ENCODE measurements at places on chromosomes 5 and 9.
A peak's percentile ranks its signal among the peaks of the same experiment; 100 is the strongest.

GRCh38 chr5:158917731-158918130 is 182.0 kb downstream of the EBF1 start:
- DNase-seq, result no peak

DNA sequence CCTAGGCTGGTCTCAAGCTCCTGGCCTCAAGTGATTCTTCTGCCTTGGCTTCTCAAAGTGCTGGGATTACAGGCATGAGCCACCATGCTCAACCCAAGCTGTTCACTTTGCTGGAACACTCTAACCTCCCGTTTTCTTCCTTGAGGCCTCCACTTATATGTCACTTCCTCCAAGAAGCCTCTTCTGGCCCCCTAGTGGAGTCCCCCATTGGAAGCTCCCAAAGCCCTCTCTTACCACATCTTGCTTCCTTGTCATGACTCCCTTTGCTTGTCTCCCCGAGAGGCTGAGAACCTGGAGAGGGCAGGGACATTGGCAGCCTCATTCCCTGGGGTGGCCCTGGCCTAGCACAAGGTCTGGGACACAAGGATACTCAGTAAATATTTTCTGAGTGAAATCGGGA is 80.8 kb downstream of the PDE6A start:
- DNase-seq, result no peak

- no peak for DNase-seq
Observed at GRCh38 chr5:132138260-132138659, 64.7 kb downstream of the CSF2 start.

GRCh38 chr9:89489548-89490530 is 8.1 kb downstream of the SEMA4D start:
- DNase-seq, result no peak

- DNase-seq, result no peak
Observed at GRCh38 chr5:179839328-179840256, 18.9 kb downstream of the SQSTM1 start.

DNA sequence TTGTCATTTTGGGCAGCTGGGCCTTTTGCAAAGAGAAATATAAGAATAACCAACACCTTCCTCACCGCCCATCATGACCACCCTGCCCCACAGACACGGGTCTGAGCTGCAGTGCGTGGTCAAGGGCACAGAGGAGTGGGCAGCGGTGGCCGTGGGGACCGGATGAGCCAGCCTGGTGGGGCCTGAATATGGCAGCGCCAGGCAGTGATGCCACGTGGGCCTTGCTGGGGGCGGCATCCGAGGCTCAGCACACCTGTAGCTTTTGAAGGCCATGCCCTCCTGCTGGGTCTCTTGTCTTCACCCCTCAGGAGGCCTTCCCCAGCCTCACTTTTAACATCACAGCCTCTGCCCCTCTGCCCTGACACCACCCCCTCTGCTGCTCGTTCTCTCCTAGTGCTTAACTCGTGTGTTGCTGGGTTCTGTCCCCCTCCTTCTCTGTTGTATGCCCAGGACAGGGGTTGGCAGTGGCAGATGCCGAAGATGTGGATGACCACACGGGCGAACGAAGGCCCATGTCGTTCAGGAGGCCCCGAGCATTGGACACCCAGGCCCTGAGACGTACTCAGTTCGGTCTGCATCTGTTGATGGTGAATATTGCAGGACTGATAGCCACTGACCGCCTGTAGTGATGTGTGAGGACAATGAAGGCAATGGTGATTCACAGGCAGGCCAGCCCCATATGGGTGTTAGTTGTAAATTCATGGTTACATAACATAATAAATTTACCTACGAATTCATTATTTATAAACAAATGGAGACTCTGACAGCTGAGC is 46.0 kb downstream of the AHRR start:
- no peak for DNase-seq

- no peak for DNase-seq
Observed at GRCh38 chr5:145775893-145776444, 59.2 kb downstream of the PRELID2 start.

DNA sequence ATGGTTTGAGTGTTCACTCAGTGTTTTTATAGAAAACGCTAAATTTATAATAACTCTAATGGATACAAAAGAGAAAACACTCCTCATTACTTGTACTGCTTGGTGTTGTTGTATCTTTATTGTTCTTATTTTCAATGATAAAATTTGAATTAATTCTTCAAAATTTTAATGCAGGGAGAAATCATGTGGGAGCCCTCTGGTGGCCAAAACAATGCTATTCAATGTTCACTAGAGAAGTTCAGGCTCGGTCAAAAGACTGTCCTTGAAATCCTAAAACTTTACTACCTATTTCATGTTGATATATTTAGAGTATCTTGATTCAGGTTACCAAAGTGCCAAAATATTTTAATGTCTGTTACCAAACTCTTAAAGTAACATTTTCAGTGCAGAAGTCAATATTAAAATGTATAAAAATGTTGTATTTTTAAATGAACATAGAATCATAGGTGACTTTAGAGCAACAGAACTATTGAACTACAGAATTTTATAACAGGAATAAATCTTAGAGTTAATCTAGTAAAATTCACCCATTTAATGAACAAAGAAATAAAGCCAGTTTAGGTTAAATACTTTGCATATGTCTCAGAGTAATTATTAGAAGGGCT is 1259.8 kb downstream of the PTPRD start:
- DNase-seq, result no peak

GRCh38 chr9:127733614-127734013 is 1.5 kb downstream of the TOR2A start:
- no peak for DNase-seq

DNA sequence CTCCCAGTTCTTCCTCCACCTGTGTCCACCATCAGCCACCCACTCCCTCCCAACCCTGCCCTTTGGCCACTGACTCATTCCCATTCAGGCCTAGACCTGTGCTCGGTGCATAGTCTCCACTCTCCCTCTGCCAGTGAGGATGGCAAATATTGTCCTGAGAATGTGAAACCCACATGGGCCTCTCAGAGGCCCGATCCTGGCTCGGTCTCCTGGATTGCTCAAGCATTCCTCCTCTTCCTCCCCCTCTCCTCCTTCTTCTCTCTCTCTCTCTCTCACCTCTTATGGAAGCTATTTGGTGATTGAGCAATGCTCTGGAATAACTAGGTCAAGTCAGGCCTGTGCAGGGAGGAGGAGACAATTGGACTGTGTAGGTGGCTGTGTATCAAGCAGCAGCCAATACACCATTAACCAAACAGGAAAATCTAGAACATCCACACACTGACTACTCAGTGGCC is 99.9 kb downstream of the KLF4 start:
- no peak for DNase-seq

DNA sequence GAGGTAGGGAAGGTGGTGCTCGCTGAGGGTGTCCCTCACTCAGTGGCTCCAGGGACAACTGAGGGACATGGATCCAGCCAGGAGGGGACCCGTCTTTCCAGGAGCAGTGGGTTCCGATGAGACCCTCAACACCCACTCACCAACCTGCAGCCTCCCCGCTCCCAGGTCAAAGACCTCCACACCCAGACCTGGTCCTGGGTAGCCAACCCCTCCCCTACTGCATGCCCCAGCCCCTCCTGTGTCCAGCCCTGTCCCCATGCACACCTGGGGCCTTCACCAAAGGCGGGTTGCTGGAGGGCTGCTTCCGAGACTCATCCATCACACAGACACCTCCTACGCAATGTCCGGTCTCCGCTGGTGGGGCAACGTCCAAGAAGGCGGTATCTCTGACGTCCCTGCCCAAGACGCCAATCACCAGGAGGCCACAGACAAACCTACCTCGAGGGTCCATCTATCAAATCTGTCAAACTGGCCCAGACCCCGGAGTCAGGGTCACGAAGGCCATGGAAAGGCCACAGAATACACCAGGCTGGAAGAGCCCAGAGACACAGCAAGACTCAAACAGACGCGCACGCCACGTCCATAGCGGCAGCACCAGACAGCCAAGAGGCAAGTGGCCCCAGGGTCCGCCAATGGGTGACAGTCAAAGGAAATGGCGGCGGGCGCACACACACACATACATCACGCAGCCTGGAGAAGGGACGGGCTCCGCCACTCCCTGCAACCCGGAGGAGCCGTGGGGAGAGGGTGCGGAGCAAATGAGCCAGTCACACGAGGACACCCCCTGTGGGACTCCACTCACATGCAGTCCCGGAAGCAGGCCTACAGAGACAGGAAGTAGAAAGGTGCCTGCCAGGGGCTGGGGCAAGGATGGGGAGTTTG is 10.8 kb downstream of the NACC2 start:
- no peak for DNase-seq

- peak; percentile 14 for DNase-seq
Observed at GRCh38 chr5:6820851-6821479, 107.7 kb downstream of the TENT4A start.

GRCh38 chr9:20028849-20029231 is 240.0 kb upstream of the SLC24A2 start:
- no peak for DNase-seq

GRCh38 chr9:81801190-81801589 is 111.8 kb upstream of the TLE1 start:
- no peak for DNase-seq

GRCh38 chr9:92600462-92601261 is 64.9 kb upstream of the ECM2 start:
- no peak for DNase-seq

DNA sequence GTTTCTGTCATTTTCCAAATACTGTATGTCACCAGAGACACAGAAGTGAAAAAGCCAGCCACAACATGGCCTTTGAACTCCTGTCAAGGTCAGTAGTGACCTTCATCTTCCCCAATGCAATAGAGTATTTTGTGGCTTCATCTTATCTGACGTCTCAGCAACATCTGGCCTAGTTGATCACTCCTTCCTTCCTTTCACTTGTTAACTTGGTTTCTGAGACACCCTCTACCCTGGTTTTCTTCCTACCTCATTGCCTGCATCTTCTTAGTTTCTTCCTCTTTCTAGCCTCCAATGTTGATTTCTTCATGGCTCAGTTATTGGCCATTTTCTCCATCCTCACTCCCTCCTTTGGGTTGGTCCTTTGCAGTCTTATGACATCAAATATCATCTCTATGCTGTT is 36.3 kb downstream of the GLIS3 start:
- DNase-seq, result no peak

GRCh38 chr5:176697267-176697933 is 50.1 kb downstream of the TSPAN17 start:
- DNase-seq, result no peak

- no peak for DNase-seq
Observed at GRCh38 chr9:100440071-100440470, 13.1 kb downstream of the MSANTD3 start.

- no peak for DNase-seq
Observed at GRCh38 chr5:140220032-140220697, 45.2 kb downstream of the CYSTM1 start.

- no peak for DNase-seq
Observed at GRCh38 chr5:74233571-74233970, 407.0 kb downstream of the ENC1 start.

DNA sequence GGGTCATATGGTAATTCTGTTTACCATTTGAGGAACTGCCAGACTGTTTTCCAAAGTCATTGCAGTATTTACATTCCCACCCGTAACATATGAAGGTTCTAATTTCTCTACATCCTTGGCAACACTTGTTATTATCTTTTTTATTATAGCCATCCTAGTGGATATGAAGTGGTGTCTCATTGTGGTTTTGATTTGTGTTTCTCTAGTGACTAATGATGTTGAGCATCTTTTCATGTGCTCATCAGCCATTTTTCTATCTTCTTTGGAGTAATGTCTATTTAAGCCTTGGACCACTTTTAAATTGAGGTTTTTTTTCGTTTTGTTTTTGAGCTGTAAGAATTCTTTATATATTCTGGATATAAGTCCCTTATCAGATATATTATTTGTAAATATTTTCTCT is 132.8 kb upstream of the RUSC2 start:
- DNase-seq, result no peak

GRCh38 chr9:36717276-36717675 is 144.6 kb downstream of the MELK start:
- no peak for DNase-seq

- no peak for DNase-seq
Observed at GRCh38 chr5:171750311-171750788, 35.3 kb upstream of the SMIM23 start.
